ENCODE measurements at places on chromosomes 6 and 20. TPM values are rescaled to one million over a fixed set of nuclear protein-coding genes. Genes with fewer than 3 reads are reported as not detected.

CST4 gene
- not detected for polyA plus RNA-seq

DNA sequence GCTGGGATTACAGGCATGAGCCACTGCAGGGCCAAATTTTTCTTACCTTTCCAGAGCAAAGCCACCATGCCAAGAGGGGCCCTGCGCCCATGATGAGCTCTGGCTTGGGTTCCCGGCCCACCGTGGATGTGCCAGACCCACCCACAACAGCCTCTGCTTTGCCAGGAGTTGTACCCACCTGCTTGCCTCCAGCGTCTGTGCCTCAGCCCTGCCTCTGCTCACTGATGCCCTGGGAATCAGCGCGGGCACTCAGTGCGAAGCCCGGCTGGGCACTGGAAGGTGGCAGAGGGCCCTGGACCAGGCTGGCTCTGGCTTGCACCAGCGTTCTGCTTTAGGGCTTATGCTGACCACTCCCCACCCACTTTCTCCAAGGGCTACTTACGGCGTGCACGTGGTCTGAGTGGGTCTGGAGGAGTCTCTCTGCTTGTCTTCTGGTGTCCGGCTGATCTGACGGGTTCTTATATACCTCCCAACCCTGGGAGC is at the start of gene MLN:
MLN (minus strand) TSS at position 433 of the 483 bp plus-strand sequence. CDS start 2,840 bp downstream, outside the sequence.
- DNase-seq: no peak

GRCh38 chr6:170094686-170095272 is 196.1 kb downstream of the DLL1 start:
- no peak for DNase-seq

FABP7 gene
- polyA plus RNA-seq: not detected

DNA sequence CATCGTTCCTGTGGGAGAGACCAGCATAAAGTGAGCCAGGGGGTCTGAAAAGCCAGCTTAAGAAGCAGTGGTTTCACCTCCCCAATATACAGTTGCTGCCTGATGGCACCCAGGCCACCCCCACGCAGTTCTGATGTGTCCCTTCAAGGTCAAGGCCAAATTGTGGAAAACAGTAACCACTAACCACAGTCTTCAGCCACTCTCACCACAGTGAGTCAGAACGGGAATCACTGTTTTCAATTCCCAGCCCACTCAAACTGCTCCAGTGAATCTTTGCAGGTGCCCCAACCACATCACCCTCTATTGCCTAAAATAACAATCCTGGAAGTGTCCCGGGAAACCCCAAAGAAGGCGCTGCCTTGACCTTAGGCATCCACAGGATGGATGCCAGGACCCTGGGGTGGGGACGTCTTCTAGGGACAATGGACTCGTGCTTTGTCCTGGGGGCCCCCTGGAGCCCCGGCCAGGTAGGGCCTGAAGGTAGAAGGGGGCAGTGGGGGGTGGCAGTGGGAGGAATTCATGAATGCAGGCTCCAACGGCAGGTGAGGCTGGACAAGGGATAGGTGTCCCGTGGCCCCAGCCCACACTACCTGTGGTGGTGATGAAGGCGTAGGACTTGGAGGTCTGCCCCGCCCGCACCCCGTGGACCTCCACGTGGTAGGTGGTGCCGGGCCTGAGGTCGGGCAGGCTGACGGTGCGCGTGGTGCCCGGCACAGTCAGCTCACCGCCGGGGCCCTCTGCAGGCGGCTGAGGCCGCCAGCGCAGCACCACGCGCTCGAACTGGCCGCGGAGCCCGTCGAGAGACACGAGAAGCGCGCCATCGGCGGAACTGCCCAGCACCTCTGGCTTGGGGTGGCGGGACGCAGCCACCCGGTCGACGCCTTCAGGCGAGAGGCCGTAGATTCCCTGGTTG is 22.2 kb downstream of the TNXB start:
- DNase-seq: no peak

SRC gene
- polyA plus RNA-seq: not detected

DNA sequence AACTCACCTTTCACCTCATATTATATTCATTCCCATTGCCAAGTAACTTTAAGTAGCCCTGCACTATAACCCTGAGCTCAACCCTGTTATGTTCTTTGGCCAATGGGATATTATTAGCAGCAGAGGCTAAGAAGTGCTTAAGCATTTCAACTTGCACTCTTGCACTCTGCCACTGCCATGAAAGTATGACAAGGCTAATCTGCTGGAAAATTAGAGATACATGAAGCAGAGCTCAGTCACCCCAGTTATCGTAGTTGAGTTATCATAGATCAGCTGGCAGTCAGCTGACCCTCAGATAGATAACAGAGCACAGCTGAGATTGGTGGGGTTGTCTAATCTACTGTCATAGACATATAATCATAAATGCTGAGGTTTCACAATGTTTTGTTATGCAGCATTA is 209.4 kb upstream of the RUNX2 start:
- DNase-seq: no peak

TMEM244 gene
- polyA plus RNA-seq: 1.7 TPM

GRCh38 chr20:51902933-51903332 is 100.6 kb upstream of the SALL4 start:
- DNase-seq: no peak

NDRG3 gene
- 44.5 TPM for polyA plus RNA-seq

All from naive thymus-derived CD8-positive, alpha-beta T cell (primary cell).